Anterior cingulate cortex (tissue), 58 donors: ENCODE measurements at places on chromosomes 5 and 9.

GRCh38 chr9:131270171-131271015 lies 5.9 kb downstream of the FAM78A start:
- no peak for DNase-seq

- DNase-seq: no peak
These were observed 23.5 kb downstream of the KLF9 start for GRCh38 chr9:70390933-70391341.

- no peak for DNase-seq
These were observed 381.2 kb downstream of the NFIB start for GRCh38 chr9:13932528-13933267.

DNA sequence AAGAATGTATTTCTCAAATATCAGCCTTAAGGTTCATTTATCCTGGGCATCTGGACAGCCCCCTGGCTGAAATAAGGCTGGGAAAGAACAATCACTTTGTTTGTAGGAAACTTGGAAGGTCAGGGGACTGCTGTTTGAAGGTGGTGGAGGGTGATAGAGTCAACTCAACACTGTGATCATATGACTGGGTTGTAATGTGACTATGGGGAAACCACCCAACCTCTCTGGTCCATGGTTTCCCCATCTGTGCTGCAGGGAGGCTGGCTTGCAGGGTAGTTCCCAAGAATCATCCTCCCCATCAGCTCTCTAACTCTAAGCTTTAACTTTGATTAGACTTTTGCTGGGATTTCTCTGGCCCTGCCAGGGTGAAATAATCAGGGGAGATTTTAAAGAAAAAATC lies 10.0 kb downstream of the INSYN2B start:
- DNase-seq: no peak

DNA sequence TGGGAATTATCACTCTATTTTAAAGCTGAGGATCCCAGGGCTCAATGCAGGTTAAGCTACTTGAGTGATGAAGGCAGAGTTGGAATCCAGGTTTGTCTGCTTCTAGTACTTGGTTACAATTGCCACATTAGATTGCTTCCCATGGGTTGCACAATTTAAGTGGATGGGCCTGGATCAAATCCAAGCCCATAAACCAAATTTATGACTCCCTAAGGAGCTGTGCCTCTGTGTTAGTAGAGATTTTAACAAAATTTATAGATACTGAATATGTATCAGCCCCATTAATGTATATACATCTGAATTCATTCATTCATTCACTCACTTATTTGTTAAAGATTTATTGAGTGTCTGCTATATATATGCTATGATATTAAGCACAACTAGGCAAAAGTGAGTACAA lies 332.3 kb upstream of the KLF9 start:
- no peak for DNase-seq

GRCh38 chr5:178196281-178196812 lies 8.0 kb upstream of the HNRNPAB start:
- DNase-seq: no peak

GRCh38 chr5:75677607-75678006 lies 39.6 kb downstream of the POC5 start:
- DNase-seq: no peak

DNA sequence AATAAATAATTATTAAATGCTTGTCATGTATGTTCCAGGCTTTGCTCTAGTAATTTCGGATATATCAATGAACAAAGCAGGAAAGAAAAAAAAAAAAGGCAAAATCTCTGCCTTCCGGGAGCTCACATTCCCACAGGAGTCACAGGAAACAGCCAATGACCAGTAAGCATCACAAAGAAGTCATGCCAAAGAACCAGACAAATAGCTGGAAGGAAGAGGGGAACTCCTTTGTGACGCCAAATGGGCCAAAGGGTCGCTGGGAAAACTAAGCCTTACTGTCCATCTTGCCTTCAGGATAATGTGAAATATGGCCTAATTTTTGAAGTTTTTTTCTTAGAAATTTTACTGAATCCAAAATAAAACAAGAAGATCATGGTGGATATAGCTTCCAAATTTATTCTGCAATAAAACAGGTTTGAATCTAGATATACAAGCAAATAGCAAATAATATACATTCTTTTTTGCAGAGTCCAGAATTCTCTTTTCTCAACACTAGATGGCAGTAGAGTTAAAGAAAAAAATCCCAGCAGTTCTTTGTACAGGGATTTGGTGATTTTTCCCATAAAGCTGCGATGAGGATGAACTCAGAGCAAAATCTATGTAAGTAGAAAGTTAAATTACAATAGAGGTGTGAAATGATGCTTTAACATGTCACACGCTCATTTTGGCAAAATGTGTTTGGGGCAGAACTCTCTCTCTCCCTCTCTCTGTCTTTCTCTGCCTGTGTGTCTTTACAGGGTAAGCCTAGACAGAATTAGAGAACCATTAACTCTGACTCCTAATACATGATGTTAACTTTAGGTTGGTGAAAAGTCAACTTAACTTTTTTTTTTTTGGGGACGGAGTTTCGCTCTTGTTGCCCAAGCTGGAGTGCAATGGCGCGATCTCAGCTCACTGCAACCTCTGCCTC lies 60.0 kb upstream of the TUT7 start:
- DNase-seq: no peak

GRCh38 chr5:128341056-128341455 lies 197.0 kb downstream of the FBN2 start:
- DNase-seq: no peak
